ENCODE measurements at places on chromosomes 2 and 18.

DNA sequence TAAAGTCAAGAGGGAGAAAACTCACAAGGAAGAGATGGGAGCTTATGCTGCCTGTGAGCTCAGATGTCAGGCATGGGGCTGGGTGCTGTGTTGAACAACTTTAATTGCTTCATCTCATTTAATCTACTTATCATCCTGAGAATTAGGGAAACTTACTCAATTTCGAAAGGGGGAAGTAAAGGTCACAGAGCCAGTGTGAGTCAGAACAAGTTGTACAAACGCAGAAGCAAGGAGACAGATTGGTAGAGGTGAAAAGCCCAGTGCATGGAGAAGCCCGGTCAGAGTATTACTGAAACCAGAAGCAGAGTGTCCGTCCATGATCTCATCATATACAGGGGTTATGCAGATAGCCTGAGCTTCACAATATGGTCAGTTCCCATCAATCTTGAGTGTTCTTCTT, 281.1 kb upstream of the POU3F3 start:
- no peak for DNase-seq

DNA sequence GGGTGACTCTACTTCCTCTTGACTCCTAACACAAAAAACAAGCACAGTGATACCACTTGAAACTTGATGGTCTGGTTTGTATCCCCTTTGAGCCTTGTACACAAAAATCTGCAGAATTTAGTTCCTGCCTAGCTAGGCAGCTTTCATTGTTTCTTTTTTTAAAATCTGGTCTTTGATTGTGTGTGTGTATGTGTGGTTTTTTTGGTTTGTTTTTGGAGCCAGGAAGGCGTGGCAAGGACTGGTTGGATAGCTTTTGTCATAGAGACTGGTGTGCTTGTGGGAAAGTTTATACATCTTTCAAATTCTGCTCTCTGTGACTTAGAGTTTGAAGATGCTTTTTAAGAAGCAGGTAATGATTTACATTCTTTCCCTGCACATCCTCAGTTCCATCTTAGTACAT, 127.4 kb downstream of the TANC1 start:
- DNase-seq: no peak

DNA sequence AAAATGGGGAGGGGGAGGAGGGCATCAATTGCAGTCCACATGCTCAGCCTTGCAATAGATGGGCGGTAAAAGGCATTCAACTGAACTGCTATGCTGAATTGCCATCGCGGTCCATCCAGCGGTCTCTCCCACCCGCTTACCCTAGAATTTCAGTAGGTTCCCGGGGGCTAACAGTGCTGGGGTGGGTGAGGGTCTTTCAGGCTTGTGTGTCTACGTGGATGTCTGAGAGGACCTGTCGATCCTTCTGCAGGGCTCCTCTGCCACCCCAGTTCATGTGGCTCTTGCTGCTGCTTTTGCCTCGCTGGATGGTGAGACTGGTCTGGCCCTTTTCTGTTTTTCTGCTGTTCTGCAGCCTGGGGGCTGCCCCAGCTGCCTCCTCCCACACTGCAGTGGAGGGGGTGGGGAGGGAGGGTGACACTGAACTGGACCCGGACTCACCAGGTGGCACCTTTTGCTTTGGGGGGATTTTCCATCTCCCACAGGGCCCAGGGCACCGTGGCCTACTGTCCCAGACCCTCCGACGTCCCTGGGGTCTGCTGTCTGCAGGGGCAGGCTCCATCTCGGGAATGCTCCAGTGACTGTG, 14.1 kb downstream of the ACKR3 start:
- no peak for DNase-seq

DNA sequence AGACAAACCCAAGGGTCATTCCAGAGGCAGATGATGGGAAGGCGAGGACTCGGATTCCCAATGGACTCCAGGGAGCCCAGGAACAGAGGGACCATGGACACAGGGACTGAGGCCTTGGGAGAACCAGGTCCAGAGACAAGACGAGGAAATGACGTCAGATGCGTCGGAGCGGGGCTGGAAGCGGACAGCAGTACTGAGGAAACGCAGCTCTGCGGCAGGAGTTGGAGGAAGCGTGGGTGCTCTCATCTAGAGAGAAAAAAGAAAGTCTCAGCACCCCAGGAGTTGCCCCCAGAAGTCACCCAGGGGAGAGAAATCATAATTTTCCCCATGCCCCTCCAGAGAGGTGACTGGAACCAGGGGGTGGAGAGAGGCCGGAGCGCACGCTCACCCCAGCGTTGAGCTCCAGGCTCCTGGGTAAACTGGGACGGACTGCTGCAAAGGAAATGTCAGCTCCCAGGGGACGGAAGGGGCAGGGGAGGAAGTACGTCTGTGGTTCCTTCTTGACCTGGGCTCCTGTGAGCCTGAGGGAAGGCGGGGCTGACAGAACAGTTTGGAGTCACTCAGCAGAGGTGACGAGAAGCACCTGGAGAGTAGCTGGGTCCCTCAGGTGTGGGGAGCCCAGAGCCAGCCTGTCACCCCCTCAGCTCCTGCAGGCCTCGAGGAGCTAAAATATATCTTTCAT, 44.7 kb downstream of the CMPK2 start:
- no peak for DNase-seq

- DNase-seq: no peak
Measured at GRCh38 chr2:239462671-239463506, 62.1 kb upstream of the HDAC4 start.

DNA sequence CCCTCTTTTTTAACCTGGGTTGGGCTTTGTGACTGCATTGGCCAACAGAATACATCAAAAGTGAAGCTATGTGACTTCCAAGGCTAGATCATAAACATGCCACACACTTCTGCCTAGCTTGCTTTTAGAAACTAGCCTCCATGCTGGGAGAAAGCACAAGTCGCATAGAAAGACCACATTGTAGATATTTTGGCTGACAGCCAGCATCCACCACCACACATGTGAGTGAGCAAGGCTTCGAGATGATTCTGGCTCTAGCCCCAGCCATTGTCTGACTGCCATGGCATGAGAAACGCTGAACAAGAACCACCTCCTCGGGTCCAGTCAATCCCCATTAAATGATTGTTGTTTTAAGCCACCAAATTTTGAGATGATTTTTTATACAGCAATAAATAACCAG, 66.8 kb upstream of the STPG4 start:
- no peak for DNase-seq

GRCh38 chr2:168568476-168569267, 112.6 kb downstream of the CERS6 start:
- DNase-seq: no peak

DNA sequence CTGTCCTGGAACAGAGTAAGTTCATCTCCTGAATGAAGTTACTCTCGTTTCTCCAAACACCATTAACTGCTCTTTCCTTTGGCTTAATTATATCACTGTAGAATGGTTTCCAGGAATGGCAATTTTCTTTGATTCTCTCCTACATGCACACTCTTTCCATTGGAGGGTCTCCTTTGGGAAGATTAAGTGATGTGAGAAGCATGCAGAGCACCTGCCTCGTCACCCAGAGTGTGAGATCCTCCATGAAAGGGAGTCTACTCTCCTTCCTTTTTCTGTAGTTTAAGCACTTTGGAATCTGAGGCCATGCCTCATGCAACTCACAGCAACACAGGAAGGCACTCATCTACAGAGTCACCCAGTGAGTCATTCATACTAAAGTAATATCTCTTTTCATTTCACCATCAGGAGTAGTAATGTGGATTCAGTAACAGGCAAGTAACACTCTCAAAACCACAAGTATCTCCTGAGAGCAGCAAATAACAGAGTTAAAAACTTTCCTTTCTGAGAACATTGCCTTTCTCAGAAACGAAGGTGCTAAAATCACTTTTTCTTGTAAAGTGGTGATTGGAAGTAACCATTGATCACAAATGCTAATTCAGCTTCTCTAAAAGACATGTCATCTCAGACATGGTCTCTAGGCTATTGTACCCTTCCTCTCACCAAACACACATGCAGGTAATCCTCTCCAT, 52.8 kb upstream of the IL1RL1 start:
- DNase-seq: no peak

GRCh38 chr2:123648016-123648415, 377.1 kb upstream of the CNTNAP5 start:
- no peak for DNase-seq

DNA sequence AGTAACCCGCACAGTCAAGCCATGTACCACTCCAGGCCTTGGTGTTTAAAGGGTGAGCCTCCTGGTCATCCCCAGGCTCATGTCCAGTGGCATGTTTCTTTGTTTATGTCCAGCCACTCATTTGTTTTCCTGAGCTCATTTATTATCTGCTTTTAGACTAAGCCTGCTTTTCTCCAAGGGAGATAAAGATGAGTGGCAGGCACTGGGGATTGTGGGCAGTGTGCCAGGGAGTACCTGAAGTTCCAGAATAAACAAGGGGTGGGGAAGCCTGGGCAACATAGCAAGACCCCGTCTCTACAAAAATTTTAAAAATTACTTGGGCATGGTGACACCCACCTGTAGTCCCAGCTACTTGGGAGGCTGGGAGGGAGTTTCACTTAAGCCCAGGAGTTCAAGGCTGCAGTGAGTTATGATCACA, 1.9 kb downstream of the ANXA4 start:
- DNase-seq: no peak

Measured in stimulated activated effector memory CD8-positive, alpha-beta T cell treated with anti-CD3 and anti-CD28 coated beads, Interleukin-12 subunit alpha, Interleukin-12 subunit beta, amount 100 ng/mL, for 72 hours (primary cell).